ENCODE measurements at places on chromosomes 2 and 18.

DNA sequence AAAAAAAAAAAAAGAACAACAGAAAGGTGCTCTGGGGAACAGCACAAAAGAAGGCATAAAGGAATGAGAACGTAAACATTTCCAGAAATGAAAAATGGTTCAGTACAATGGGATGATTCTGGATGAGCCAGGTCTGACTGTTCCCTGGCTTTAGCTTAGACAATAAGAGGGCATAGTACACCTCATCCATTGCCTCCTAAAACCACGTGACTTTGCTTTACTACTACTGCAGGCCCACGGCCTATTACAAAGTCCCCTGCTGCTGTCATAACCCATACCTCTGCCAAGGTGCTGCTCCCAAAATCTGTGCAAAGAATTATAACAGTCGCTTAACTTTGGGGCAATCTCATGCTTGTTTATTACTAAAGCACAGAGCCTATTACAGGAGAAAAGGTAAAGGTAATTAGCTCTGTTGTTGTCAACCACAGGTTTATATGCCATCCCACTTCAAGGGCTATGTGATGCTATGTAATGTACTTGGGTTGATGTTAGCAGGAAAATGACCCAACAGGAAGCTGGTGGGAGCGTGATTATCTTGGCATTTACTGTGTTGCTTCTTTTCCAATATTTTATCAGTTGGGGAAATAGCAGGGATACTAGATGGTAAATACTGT, 26.8 kb downstream of the STK17B start:
- DNase-seq, result no peak

DNA sequence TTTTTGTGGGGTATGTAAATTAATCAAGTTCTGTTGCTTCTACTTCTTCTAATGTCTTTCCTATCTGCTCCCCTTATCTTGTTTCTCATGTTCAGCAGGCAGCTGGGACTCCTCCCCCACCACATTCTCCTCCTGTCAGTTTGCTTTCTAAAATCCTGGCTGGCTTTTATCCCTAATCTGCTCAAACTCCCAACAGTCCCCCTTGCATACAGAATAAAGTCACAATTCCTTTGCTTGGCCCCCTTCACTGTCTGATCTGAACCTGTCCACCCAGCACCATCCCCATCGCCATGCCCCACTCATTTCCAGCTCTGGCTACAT, 2.2 kb downstream of the CFAP221 start:
- no peak for DNase-seq

GRCh38 chr2:20125616-20126015, 74.2 kb upstream of the LAPTM4A start:
- no peak for DNase-seq

DNA sequence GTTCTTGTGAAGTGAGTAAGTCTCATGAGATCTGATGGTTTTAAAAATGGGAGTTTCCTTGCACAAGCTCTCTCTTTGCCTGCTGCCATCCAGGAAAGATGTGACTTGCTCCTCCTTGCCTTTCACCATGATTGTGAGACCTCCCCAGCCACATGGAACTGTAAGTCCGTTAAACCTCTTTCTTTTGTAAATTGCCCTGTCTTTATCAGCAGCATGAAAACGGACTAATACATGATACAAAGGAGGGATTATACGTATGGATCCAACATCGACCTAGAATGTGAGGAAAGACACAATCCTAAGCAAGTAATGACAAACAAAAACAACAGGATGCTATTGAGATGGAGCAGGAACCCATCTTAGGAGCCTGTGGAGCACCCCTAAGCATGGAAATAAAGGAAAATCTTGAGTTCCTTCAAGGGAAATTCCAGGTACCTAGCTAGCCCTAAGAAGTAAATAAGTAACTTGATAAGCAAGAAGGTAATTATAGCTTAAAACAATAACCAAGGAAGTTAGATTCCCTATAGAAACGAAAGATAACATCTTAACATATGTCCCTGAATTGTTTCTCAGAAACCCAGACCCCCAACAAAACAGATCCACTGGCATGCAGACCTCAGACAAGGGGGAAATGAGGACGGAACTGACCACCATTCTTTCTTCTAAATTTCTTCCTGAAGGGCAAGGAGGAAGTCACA, 1.5 kb upstream of the TNFRSF11A start:
- no peak for DNase-seq

- DNase-seq, result no peak
Measured at GRCh38 chr2:133235968-133236367, 332.3 kb downstream of the NCKAP5 start.

GRCh38 chr2:11746807-11747459, 501 bp downstream of the LPIN1 start:
- DNase-seq, result peak; percentile 56

GRCh38 chr2:238095143-238095542, 5.0 kb upstream of the ESPNL start:
- DNase-seq, result no peak

DNA sequence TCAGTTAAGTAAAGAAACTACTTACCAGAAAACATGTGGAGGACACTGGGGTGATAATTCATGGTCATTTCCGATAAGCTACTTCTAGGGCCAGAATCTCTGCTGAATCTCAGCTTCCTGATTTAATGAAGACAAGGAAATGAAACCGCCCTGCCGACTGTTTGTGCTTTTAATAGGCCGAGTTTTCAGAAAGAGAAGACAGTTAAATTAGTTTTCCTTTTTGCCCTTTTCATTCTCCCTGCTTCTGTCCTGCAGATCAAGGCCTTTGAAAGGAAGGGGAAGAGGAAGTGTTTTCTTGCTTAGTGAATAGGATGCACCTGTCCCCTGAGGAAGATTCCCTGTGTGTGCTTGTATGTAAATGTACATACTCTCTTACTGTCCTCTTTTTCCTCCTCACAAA, 126.6 kb downstream of the SH3RF3 start:
- no peak for DNase-seq

Measured in NCI-H1105 treated with DMSO at 0.1 percent for 48 hours (cell line).